ENCODE measurements at places on chromosomes 2 and 18.

- no peak for DNase-seq
Observed at GRCh38 chr2:217960351-217960750, 42.4 kb downstream of the TNS1 start.

- DNase-seq = no peak
Observed at GRCh38 chr2:181354626-181355025, 102.6 kb upstream of the ITGA4 start.

GRCh38 chr2:219331560-219332213, 857 bp downstream of the RESP18 start:
- no peak for DNase-seq

DNA sequence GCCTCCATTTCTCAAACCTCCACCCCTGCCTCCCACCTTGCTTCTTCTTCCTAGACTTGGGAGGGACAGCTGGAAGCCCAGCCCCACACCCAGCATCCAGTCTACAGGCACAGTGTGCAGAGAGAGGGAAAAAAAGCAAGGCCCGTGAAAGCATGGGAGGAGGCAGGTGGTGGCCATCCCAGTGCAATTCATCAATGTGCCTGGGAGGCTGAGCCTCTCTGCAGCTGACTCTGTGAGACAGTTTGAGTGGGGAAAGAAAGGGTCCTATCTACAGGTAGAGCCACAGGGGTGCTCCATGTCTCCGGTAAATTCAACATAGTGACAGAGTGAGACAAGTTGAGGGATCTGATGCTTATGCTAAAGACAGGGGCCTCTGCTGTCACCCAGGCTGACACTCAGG, 340.6 kb downstream of the DYSF start:
- DNase-seq = no peak

GRCh38 chr2:67669766-67670165, 272.6 kb downstream of the ETAA1 start:
- no peak for DNase-seq

DNA sequence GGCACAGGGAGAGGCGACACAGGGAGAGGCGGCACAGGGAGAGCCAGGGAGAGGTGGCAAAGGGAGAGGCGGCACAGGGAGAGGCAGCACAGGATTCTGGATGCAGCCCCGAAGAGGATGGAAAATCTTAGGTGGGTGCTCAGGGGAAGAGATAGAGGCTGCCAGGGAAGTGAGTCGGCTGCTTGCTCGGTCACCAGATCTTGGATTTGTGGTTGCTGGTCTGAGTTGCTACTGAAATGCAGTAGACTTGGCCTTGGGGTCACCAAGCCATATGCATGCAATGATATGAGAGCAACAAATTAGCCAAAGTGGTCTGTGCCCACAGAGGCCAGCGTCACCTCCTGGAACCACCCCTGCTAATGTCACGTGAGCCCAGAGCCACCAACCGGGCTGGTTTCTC, 117.2 kb upstream of the SALL3 start:
- DNase-seq = no peak

- peak; percentile 95 for DNase-seq
Observed at GRCh38 chr2:238290091-238290509, 1.7 kb upstream of the PER2 start.

GRCh38 chr2:17426743-17427142, 91.5 kb downstream of the RAD51AP2 start:
- DNase-seq = no peak

DNA sequence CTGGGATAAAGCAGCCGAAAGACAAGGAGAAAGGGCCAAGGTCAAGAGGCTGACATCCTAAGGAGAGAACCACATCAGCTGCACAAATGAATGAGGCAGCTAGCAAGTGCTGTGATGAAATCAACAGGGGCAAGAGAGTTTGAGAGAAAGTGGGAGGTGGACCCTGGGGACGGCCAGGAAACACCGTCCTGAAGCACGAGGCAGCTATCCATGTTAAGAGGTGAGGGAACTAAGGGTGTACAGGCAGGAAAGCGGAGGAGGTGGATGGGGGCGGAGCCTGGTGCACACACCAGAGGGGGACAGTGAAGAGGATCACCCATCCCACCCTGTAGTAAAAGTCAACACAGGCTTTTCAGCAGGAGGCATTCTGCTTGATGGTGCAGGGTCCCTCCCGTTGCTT, 52.4 kb downstream of the HDLBP start:
- DNase-seq = no peak

DNA sequence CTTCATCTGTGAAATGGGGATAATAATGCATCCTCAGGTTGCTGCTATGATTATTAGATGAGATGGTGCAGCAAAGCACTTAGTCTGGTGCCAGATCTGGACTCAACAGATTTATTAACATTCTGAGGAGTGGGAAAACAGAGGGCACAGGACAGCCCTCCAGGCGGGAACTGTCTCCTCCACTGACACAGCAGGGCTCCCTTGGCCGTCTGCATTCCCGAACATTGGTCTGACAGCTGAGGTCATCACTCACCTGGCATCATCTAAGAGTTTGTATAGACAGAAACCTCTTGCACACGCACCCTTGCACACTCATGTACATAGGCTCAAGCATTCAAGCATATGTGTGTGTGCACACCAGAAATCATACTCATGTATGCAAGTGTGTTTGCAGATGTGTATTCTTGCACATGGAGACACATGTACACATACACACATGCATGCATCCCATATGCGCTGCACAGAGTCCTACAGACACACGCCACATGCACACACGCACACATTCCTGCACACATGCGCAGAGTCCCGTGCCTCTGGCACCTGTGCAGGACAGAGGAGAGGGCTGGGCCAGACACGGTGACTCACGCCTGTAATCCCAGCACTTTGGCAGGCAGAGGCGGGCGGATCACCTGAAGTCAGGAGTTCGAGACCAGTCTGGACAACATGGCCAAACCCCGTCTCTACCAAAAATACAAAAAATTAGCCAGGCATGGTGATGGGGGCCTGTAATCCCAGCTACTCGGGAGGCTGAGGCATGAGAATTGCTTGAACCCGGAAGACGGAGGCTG, 173.3 kb upstream of the GLI2 start:
- no peak for DNase-seq

GRCh38 chr2:38735999-38736320, 15.2 kb downstream of the SRSF7 start:
- no peak for DNase-seq

DNA sequence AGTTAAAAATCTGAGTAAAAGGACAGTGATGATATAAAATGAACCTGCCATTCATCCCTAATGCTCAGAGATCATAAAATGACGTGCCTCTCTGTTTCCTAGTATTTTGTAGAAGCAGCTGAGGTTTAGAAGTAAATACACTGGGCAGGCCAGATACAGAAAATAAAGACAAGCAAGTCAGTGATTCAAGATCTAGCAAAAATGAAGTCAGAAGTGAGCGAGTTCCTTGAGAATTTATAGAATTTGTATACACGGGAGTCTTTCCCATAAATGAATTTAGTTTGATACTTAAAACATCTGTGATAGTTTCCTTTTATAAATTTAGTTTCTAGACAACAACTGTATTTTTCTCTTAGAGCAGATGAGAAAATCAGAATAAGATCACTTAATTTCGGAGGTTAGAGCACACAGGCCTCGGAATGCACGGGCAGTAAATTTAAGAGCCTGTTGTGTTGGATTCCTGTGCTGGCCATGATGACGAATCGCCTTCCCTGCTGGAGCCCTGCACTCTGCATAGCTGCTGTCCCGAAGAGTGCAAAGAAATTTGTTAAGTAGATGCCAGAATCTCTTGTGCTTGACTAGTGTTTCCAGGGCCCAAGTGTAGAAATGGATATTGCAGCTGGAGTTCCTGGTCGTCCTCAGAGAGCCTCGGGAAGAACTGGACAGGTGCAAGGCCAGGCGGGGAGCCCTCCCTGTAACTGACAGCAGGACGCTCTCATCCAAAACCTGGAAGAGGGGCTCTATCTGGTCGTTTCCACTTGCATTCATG, 83.7 kb upstream of the RBM44 start:
- peak; percentile 63 for DNase-seq

GRCh38 chr2:197079414-197079813, 152.9 kb upstream of the PGAP1 start:
- no peak for DNase-seq

GRCh38 chr2:101113441-101114267, 37.5 kb downstream of the TBC1D8 start:
- peak; percentile 76 for DNase-seq

DNA sequence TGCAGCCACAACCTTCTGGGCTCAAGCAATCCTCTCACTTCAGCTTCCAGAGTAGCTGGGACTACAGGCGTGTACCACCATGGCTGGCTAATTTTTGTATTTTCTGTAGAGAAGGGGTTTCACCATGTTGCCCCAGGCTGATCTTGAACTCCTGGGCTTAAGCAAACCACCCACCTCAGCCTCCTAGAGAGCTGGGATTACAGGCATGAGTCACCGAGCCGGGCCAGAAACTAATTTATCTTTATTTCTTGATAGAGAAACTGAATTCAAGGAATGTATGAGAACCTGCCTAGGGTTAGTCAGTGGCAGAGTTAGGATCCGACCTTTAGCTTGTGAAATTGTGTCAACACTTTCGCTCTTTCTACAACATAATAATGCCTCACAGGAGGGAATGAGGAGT, 19.3 kb upstream of the ITGAV start:
- DNase-seq = no peak

- DNase-seq = no peak
Observed at GRCh38 chr2:48939232-48939631, 183.7 kb upstream of the LHCGR start.

GRCh38 chr2:209095432-209095831, 328.4 kb upstream of the MAP2 start:
- DNase-seq = no peak

- DNase-seq = no peak
Observed at GRCh38 chr2:233058717-233059546, 1.2 kb upstream of the INPP5D start.

DNA sequence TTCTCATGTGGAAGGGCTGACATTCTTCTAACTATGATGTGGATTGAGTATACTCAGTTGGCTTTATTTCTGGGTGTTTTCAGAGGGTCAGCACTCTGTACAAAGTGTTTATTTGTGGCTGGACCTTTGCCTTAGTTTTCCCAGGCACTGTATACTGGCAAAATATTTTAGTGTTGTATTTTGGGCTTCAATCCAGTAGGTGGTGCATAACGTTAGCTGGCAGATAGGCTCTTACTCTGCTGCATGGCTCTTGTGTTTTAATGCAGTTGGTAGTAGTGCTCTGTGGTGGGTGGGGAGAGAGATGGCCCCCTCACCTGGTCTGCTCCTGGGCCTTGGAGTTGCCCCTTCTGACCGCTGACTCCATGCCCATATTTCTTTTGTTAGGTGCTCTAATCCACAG, 75.6 kb upstream of the REG3A start:
- no peak for DNase-seq

DNA sequence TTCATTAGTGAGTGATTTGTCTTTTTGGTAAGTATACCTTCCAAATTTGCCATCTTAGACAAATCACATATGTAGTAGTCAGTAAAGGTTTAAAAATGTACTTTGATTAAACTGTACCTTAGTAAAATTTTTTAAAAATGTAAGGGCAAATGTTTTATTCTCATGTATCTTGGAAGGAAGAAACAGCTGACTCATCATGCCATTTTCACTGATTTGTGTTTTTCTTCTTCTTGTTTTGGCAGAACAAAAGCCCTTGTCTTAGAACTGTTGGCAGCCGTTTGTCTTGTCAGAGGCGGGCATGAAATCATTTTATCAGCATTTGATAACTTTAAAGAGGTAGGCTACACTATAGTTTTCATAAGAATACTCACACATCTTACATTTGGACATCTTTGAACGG, 136.5 kb downstream of the PRPF40A start:
- no peak for DNase-seq

DNA sequence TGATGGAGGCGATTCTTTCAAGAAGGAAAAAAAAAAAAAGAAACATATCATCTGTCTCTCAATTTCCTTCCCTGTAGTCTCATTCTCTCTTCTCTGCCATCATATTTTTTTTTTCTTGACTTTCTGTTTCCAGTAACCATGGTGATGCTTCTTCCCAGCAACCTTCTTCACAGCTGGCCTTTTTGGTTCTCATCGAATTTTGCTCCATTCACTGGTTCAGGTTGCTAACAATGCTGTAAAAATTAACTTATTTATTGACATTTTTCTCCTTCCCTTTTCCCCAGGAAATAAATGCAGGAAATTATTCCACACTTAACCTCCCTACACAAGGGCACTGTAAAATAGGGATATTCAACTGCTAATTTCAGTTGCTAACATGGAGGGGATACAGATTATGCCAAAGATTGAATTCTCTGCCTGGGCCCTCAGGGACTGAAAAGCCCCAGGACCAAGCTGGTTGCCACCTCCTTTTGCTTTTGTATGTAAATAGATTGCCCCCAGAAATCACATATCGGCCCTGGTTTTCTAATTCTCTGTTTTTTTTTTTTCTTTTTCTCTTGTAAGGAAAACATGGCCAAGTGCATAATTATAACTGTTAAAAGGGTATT, 154.7 kb downstream of the MAP2 start:
- peak; percentile 73 for DNase-seq

DNA sequence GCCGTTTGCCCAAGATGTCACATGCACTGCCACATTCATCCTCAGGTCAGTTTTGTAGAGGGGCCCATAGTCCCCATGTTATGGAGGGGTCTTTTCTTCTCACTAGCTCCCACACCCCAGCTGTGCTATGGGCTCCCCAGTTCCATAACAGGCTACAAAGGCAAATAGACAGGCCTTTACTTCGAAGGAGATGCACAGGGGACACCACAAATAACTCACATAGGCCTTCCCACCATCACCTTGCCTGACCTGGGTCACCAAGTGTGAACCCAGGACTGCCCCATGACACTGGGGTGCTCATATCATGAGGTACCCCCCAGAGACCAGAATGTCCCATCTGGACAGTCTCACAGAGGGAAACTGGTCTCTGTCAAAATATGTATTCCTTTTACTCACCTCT, 15.0 kb upstream of the INO80C start:
- no peak for DNase-seq

DNA sequence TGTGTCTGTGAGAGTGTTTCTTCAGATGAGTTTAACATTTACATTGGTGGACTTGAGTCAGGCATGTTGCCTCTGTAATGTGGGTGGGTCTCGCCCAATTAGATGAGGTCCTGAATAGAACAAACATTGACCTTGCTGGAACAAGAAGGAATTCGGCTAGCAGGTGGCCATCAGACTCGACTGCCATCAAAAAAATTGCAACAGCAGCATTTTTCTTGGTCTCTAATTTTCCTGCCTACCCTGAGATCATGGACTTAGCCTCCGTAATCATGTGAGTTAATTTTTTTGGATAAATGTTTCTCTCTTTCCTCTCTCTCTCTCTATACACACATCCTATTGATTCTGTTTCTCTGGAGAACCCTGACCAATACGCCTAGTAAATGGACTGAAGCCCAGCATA, 83.8 kb upstream of the ST6GAL2 start:
- no peak for DNase-seq

DNA sequence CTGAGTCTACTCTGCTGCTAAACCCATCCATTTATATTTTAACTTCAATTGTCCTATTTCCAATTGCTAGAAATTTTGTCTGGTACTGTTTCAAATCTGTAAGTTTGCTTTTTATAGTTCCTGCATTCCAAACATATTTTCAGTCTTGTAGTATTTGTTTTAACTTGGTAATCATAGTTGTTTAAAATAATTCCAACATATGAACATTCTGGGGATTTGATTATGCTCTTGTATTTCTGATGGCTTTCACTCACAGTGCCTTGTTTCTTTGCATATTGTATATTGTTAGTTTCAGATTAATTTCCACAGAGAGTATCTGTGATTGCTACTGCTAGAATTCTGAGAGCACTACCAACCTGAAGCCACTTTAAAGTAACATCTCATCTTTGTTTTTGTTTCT, 202.4 kb downstream of the ETAA1 start:
- no peak for DNase-seq

Data from NCI-H1417 (cell line).